Smooth muscle cell of the brain vasculature (primary cell): ENCODE measurements at places on chromosomes 3 and 15.

- DNase-seq = peak; percentile 49
Measured at GRCh38 chr3:149277331-149277813, 55.7 kb upstream of the CP start.

DNA sequence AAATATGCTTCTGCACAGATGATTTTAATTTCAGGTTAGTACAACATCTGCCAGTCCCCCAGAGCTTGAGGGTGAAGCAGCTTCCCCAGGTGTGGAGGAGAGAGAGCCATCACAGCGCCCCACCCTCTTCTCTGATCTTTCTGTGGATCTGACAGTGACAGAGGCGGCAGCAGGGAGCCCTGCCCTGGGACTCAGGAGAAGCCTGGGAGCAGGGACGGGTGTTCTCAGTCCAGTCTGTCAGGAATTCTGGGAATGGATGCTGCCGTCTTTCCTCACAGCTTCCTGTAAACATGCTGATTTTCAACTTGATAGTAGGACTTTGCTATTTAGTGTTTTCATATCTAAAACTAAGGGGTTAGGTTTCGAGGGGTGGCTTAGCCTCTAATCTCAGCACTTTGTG is 11.4 kb upstream of the RAB8B start:
- DNase-seq = no peak

DNA sequence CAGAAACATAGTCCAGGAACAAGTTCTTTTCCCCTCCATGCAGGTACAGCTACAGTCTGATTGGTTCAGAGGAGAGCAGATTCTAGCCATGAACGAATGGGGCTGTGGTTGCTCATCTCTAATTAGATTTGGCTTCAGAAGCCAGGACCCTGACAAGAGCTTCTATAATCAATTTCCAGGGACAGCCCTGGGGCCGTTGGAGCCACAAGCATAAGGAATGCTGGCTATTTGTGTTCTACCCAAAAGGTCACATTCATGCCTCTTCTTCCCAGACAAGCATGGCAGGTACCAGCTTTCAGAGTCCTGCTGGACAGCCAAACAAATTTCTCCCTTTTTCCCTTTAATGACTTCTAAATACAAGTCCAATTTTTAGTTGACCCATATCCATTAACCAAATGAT is 215.5 kb upstream of the LRTM1 start:
- DNase-seq = no peak

DNA sequence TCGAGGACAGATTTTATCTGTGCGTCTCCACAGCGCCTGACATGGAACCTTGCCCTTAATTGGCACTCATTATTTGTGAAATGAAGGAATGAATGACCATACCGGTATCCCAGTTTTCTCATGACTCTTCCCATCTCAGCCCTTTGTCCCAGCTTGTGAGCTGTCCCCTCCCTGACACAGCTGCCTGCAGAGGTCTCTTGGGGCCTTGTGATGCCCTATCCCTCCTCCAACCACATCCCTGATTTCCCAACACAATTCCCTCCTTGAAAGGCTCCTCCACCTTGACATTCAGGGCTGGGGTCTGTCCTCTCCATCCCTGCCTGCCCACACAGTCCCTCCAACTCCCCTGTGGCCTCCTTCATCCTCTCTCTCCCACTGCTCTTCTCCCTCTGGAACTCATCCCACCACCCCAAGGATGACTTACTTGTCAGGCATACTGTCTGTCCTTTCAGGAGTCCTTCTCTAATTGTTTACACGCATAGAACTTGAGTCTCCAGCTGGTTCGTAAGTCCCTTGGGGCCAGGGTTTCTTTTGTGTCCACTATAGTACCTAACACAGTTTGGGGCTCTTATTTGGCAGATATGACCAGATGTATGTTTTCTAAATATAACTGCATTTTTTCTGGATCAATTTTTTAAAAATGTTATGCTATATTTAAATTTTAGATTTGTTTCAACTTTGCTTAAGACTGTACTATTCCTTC is 35.6 kb upstream of the FILIP1L start:
- no peak for DNase-seq

GRCh38 chr3:111846039-111846438 is 13.0 kb upstream of the PHLDB2 start:
- DNase-seq = no peak

- no peak for DNase-seq
Measured at GRCh38 chr3:62134061-62134496, 239.3 kb downstream of the FEZF2 start.

- DNase-seq = no peak
Measured at GRCh38 chr15:70558406-70559264, 204.7 kb downstream of the UACA start.

- DNase-seq = no peak
Measured at GRCh38 chr3:15329046-15330005, 3.1 kb downstream of the SH3BP5 start.
